ENCODE measurements at places on chromosomes 7 and 10. TPM values are rescaled to one million over a fixed set of nuclear protein-coding genes. Genes with fewer than 3 reads are reported as not detected.

NUTM2A gene
- total RNA-seq, result 0.12 TPM

CLDN4 gene
- total RNA-seq, result 0.23 TPM

CFAP46 gene
- 0.38 TPM for total RNA-seq

ATG9B gene
- total RNA-seq, result not detected

MMD2 gene
- total RNA-seq, result not detected

CREB5 gene
- 2.5 TPM for total RNA-seq

CAMK2B gene
- total RNA-seq, result 0.59 TPM

SLC39A12 gene
- not detected for total RNA-seq

FAM237B gene
- total RNA-seq, result not detected

GPR15LG gene
- not detected for total RNA-seq

CNTNAP2 gene
- not detected for total RNA-seq

Data from smooth muscle cell of the coronary artery (primary cell).